ENCODE measurements at places on chromosomes 6 and 20.

DNA sequence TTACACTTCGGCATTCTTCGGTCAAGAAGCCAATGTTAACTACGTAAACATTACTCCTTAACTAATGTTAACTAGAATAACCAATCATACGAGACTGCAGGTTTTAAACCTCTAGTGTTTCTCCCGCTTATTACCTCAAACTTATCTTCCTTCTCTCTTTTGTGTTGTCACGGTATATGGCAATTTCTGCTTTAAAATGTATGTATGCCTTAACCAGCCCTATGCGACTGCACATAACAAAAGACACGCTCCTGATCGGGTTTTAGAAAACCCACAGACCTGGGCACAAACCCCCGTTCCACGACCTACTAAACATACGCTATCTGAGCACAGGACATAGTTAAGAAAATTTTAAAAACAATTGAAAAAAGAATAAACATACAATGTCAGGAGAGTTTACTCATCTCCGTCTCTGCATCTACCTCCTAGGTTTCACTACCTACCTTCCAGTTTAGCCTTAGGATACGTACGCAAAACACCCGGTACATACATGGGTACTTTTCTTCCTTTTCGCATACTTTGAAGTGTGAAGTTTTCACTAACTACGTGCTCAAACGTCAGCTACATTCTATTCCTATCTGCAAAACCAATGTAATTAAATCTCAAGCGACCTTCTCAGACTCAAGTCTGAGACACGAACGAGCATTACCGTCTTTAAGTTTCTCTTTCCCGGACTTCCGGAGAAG lies 1.1 kb downstream of the CD164 start:
- peak; percentile 10 for DNase-seq

DNA sequence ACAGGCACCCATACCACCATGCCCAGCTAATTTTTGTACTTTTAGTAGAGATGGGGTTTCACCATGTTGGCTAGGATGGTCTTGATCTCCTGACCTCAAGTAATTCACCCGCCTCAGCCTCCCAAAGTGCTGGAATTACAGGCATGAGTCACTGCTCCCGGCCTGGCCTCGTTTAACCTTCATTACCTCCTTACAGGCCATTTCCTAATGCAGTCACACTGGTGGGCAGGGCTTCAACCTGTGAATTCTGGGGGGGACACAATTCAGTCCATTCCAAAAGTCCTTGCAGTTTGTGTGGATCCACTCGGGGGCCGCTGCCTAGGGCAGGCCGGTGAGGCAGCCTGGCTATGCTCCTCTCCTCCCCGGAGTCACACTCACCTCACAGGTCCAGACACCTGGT lies 112.4 kb upstream of the SNX9 start:
- DNase-seq, result no peak

- DNase-seq, result no peak
Observed at GRCh38 chr6:9140951-9141460, 705.7 kb upstream of the SLC35B3 start.

- DNase-seq, result no peak
Observed at GRCh38 chr6:170266061-170266825, 24.6 kb downstream of the DLL1 start.

DNA sequence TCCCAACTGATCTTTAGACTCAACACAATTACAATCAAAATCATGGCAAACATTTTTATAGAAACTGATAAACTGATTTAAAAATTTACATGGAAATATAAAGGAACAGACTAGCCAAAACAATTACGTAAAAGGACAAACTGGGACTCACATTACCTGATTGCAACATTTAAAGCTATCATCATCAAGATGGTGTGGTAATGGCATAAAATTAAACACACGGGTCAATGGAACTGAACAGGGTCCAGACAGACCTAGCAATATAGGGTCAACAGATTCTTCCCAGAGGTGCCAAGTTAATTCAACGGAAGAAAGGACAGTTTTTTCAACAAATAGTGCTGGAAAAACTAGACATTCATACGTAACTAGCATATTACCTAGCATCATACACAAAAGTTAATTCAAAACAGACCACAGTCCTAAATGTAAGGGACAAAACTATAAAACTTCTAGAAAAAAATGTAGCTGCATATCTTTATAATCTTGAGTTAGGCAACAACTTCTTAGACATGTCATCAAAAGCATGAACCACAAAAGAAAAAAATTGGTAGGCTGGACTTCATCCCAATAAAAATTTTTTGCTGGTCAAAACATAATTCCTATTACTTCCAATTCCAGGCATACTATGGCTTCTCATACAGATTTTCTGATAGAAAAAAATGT lies 147.4 kb upstream of the BEND6 start:
- DNase-seq, result no peak

All from stimulated activated CD4-positive, alpha-beta T cell treated with anti-CD3 and anti-CD28 coated beads, Interleukin-4, amount 100 ng/mL, for 4 hours (primary cell).